ENCODE measurements at places on chromosomes 6 and 20.
A peak's percentile ranks its signal among the peaks of the same experiment; 100 is the strongest.

DNA sequence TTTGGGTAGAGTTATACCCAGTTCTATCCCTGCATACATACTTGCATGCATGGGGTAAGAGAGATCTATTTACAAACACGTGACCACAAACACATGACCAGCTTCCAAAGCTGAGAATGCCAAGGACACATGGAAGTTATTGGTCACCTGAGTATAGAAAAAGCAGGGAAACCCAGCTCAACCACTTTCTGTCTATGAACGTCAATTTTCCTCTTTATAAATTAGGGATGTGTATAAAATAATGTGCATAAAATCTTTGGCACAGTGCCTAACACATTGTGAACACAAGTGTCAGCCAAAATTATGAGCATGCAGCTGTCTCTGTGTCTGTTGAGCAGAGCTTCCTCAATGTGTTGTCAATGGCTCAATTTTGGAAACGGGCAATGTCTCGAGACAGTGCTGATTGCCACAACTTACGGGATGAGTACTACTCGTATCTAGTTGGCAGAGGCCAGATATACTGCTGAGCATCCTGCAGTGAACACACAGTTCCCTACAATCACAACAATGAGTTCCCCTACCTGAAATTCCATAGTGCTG, 44.9 kb downstream of the TPD52L1 start:
- DNase-seq, result no peak

- no peak for DNase-seq
These were observed 213.9 kb upstream of the SULF2 start for GRCh38 chr20:47999166-47999565.

DNA sequence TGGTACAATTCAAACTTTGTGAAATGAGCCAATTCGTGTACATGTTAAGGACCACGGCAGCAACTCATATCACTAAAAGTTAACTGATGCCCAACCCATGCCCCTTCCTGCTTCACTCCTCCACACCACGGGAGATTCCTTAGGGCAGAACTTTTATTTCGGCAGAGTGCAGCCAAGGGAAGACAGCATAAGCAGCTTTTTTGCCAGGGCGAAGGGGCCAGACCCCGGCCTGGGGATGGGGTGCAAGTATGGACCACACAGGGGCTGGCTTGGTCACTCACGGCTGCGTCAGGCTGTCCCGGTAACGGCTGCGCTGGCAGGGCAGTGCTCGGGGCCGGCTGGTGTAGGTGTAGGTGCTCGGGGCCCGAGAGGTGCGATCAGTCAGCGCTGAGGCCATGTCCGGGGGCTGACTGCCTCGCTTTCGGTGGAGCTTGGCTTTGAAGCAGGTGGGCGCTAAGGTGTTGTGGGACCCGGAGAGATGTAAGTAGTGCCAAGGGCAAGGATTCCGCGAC, 792 bp downstream of the RSPH3 start:
- DNase-seq, result no peak

GRCh38 chr20:24696396-24696795, 227.0 kb downstream of the SYNDIG1 start:
- no peak for DNase-seq

DNA sequence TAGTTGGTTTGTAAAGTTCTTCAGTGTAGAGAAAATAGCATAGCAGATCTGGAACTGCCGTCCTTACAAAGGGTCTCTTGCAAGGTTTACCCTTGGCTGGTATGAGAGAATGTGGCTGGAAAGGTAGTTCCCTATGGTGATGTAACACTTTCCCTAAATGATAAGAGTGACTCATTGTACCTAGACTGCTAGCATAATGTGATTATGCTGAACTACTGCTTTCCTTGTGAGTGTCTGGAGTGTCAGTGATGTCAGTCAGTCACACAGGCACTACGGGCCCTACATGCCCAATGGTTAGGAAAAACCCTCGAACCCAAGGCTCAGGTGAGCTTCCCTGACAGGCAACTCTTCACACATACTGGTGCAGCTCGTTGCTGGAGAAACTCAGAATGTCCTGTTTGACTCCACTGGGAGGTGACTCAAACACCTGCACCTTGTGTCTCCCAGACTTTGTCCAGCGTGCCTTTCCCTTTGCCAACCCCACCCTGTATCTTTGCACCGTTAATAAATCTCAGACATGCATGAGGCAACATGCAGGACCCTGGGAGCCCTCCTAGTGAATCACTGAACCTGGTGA, 28.4 kb upstream of the LY86 start:
- DNase-seq, result no peak

GRCh38 chr6:157464653-157465535, 83.9 kb downstream of the ZDHHC14 start:
- DNase-seq, result no peak

DNA sequence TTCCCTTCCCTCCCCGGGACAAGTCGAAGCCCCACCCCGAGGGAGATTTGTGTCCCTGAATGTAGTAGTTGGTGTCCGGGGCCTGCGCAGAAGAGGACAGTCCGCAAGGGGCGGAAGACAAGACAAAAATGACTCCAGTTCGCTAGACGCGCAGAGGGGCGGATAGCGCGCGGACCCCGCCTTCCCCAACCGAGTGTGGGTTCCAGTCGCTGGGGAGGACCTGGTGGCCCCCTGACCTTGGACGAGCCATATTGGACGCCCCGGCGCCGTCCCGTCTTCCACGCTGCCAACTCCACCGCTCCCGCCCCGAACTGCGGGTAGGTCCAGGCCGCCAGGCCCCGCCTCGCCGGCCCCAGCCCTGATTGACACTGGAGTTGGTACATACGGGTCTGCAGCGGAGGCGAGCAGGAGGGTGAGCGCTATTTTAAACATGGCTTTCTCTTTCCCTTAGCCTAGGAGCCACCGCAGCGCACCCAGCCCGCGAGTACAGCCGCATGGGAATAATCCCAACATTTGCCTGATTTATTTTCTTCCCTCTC, 802 bp downstream of the HMGN3 start:
- DNase-seq, result peak; percentile 52

DNA sequence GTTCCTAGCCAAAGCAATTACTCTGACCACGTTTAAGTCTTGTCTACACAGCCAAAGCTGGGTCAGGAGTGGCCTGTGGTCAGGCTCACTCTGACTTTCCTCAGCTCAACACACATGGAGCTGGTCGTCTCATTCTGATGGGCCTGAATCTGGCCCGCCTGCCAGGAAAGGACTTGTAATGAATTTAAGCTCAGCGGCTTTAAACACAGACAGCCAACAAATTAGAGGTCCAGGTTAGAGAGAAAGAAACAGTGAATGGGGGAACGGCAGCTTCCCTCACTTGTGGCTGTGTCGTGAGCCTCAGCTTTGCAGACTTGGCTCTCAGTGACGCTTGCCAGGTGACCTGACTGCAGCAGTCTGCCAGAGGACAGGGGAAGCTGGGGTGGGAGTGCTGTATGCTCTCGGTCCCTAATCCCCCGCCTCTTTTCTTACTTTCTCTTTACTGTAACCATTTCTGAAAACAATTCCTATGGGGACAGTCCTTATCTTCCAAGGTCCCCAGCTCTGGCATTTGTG, 121.9 kb upstream of the AGPAT4 start:
- DNase-seq, result no peak

GRCh38 chr20:48142516-48142773, 357.2 kb upstream of the SULF2 start:
- no peak for DNase-seq

- DNase-seq, result no peak
These were observed 554 bp upstream of the ZSCAN31 start for GRCh38 chr6:28336284-28337120.

GRCh38 chr6:125020385-125020784, 58.1 kb downstream of the RNF217 start:
- DNase-seq, result no peak

DNA sequence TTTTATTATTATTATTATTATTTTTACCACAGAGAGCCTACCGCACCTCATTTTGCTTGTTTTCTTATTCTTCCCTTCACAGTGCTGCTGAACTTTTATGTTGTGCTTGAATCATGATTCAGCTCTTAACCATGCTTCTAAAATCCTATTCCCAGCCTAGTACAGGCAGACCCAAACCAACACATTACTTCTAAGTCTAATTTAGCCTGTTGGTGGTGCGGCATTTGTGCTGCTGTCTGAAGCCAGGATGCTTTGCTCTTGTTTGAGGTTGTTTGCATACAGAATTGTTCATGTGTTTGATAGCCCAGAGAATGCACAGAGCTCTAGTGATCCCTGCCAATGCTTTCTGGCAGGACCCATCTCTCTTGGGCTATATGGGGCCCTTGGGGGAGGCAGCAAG, 213.5 kb upstream of the KCNG1 start:
- no peak for DNase-seq

DNA sequence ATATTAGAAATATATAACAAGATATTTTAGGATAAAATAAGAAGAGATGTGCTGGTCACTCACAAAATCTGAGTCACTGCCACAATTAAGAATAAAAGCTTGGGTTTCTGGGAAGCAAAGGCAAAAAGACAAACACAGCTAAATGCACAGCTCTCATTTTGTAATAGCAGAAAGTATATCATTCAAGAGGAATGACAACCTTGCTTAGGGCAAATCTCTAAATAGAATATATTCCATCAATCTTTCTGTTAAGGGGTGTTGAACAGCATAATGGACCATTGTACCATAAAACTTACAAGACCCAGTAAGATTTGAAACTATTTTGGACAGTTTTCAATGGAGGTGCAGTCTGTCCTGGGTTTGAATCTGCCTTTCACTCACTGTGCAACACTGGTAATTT, 464.9 kb upstream of the SOX4 start:
- DNase-seq, result no peak

GRCh38 chr6:46324706-46325105, 153.9 kb upstream of the ENPP5 start:
- DNase-seq, result no peak

DNA sequence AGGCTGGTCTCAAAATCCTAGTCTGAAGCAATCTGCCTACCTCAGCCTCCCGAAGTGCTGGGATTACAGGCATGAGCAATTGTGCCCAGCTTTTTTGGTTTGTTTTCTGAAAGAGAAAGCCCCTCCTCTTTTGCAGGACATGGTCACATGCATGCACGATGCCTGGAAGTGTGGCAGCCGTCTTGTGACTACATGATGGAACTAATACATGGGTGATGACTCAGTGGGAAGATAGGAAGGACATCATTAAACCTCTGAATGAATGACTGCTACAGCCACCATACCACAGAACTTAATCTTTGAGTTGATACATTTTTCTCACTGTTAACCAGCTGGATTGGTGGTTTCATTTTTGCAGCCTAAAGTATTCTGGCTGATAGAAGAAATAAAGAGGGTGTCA, 13.4 kb upstream of the CTNNBL1 start:
- no peak for DNase-seq

DNA sequence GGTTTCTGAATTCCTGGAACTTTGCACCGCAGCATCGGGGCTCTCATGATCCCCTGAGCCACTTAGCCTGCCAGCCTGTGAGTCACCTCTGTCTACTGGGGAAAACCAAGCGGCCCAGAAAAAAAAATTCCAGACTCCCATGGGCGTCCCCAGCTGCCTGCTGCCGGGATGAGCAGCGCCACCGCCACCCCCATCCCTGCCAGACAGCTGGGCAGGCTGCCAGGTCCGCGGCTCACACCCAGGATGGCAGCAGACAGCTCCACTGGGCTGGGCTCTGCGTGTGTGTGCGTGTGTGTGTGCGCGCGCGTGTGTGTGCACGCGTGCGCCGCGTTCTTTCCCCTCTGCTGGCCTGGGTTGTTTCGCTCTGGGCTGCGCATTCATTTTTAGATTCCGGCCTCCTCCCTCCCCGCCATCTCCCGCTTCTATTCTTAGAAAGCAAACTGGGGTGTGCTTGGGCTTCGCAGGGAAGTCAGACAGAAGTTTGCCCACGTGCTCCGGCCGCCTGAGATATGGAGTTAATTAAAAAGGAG, 38.9 kb upstream of the PMEPA1 start:
- DNase-seq, result peak; percentile 50

- DNase-seq, result no peak
These were observed 18.0 kb upstream of the CDK5RAP1 start for GRCh38 chr20:33419140-33419974.

- no peak for DNase-seq
These were observed 165.9 kb upstream of the ATXN1 start for GRCh38 chr6:16927205-16927604.

DNA sequence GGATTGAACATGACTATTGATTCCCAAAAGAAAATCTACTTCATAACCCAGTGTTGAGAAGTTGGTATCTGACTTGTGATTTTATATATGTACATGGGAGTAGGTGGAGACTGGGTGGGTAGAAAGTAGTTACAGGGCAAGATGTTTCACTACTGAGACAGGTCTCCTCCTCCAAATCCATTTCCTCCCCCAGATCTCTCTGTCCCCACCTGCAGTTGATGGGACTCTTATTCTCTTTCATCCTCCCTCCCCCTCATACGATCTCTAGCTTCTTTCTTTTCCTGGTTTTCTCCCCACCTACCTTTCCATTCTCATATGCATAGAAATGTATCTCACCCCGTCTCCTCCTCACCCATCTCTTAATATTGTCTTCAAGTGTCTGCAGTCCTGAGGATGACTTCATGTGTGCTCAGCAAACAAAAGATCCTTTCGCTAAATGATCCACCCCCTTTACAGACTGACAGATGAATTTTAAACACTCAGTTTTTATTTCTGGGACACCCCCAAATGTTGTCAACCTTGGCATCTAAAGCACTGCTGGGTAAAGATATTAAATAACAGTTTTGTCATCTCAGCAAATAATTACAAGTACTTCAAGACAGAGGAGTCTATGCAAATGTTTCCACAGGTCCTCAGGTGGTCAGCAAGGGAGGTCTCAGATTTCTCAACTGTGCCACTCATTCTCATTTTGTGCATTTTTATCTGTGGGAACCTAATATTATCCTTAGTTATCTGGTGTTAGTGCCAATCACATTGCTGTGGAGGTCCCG, 18.7 kb upstream of the HECA start:
- DNase-seq, result no peak

DNA sequence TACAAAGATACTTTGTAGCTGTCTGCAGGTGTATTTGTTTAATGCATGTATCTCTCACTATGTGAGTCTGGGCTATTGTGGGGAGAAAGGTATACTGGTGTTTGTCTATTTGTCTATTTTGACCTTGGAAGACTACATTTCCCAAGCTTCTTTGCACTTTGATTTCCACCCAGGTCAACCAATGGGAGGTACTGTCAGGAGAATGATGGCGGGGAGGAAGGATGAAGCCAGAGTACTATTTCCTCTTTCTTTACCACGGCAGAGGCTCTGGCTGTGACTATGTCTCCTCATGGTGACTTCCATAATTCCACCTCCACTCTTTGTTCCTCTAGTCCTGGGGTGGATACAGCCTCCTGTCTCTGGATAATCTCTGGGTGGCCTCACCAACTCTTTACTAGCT, 23.1 kb downstream of the LBP start:
- no peak for DNase-seq

DNA sequence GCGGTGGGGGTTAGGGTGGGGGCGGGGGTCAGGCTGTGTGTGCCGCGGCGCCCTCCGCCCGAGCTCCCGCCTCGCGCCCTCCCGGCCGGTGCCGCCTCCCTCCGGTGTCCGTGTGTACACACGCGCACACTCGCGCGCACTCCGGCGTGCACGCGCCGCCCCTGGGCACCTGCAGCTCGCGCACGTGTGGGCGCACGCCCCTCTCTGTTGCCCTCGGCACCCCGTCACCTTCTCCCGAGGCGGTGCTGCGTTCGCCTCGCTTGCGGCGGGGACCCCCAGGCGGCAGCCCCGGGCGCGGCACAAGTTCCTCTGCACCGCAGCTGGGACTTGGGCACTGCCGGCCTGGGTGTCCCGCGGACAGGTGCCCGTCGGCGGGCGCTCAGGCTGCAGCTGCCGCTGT, 525 bp downstream of the MACROD2 start:
- no peak for DNase-seq

GRCh38 chr20:52200870-52201269, 9.3 kb upstream of the ZFP64 start:
- no peak for DNase-seq

GRCh38 chr6:18536591-18537055, 149.5 kb downstream of the RNF144B start:
- no peak for DNase-seq
